Amygdala (tissue), 56 donors: ENCODE measurements at places on chromosomes 3 and 15.

GRCh38 chr3:111087924-111088469 lies 16.4 kb downstream of the NECTIN3 start:
- no peak for DNase-seq

DNA sequence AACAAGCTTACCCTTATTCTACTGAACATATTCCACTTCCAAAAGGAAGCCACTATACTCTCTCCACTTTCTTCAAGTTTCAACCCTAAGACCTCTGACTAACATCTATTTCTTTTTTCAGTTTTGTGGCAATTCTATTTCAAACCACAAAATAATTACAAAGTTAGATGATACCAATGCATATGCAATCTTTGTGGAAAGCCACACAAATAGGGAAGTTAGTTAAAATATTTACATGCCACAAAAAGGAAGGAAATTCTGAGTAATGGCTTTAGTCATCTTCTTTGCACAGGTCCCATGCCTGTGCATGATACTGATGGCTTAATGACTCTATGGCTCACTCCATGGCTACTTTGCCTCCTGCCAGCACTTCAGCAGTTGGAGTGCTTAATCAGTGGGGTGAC lies 57.0 kb upstream of the MCTP2 start:
- DNase-seq, result no peak

DNA sequence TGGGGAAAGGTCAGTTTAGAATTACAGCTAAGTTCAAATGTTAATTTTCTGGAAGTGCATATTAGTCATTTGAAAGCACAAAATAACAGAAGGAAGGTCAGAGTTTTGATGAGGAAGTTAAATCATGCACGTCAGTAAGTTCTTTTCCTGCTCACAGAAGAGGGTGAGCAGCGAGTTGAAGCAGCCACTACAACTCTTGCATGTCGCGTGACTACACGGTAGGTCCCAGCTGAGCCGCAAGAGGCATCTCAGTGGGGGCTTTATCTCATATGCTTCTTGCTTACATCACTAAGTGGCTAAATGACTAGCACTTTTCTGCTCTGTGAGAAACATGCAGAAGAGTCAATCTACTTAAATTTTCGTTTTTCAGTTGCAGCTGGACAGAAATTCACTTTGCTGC lies 21.3 kb upstream of the SEC62 start:
- no peak for DNase-seq

- DNase-seq, result no peak
These were observed 449.0 kb downstream of the FOXP1 start for GRCh38 chr3:71134521-71134920.
